ENCODE measurements at places on chromosomes 6 and 20.

GRCh38 chr6:84808491-84809061 is 44.2 kb upstream of the TBX18 start:
- H3K27me3 ChIP-seq = no peaks in the 10 kb centered on the region
- H3K27ac ChIP-seq = no peak overlapping the region
- H3K4me3 ChIP-seq = no peak overlapping the region
- no peaks in the 10 kb centered on the region for H3K36me3 ChIP-seq
- no peak for DNase-seq
- peaks cover 7% of the 10 kb centered on the region for H3K4me1 ChIP-seq

GRCh38 chr6:47648031-47648430 is 50.3 kb upstream of the ADGRF4 start:
- H3K4me3 ChIP-seq = no peak overlapping the region
- no peak for DNase-seq
- no peaks in the 10 kb centered on the region for H3K27me3 ChIP-seq
- peaks cover 10% of the 10 kb centered on the region for H3K4me1 ChIP-seq

- no peak overlapping the region for H3K4me3 ChIP-seq
- H3K4me1 ChIP-seq = no peaks in the 10 kb centered on the region
- peaks cover 2% of the 10 kb centered on the region for H3K27me3 ChIP-seq
- H3K27ac ChIP-seq = no peak overlapping the region
Observed at GRCh38 chr20:46546936-46547335, 3.5 kb downstream of the OCSTAMP start.

- no peak overlapping the region for H3K27ac ChIP-seq
- no peaks in the 10 kb centered on the region for H3K27me3 ChIP-seq
- H3K36me3 ChIP-seq = no peaks in the 10 kb centered on the region
- H3K4me3 ChIP-seq = no peak overlapping the region
- no peak for DNase-seq
Observed at GRCh38 chr6:165268987-165269386, 40.4 kb downstream of the C6orf118 start.

GRCh38 chr6:53326372-53327016 is 22.3 kb downstream of the ELOVL5 start:
- peaks cover 29% of the 10 kb centered on the region for H3K4me1 ChIP-seq
- peak; percentile 100 for DNase-seq
- H3K4me3 ChIP-seq = no peak overlapping the region
- H3K27me3 ChIP-seq = no peaks in the 10 kb centered on the region
- H3K27ac ChIP-seq = peak overlapping the region; percentile 83

- no peak for DNase-seq
- H3K27ac ChIP-seq = no peak overlapping the region
- no peak overlapping the region for H3K4me3 ChIP-seq
Observed at GRCh38 chr6:138569554-138569953, 70.3 kb upstream of the NHSL1 start.

- H3K4me1 ChIP-seq = peaks cover 11% of the 10 kb centered on the region
- DNase-seq = no peak
- H3K27ac ChIP-seq = no peak overlapping the region
- H3K36me3 ChIP-seq = no peaks in the 10 kb centered on the region
- no peak overlapping the region for H3K4me3 ChIP-seq
Observed at GRCh38 chr6:3887150-3887700, 38.1 kb downstream of the FAM50B start.

- H3K4me1 ChIP-seq = peaks cover 7% of the 10 kb centered on the region
- H3K27me3 ChIP-seq = no peaks in the 10 kb centered on the region
- H3K36me3 ChIP-seq = no peaks in the 10 kb centered on the region
- H3K27ac ChIP-seq = peak within 1 kb of the TSS; percentile 99
- DNase-seq = peak; percentile 71
- peak within 1 kb of the TSS; percentile 95 for H3K4me3 ChIP-seq
Observed at GRCh38 chr6:5260661-5261544, at the start of the genes FARS2 and LYRM4. Gene FARS2 (plus strand): TSS chr6:5261513. Gene LYRM4 (minus strand): TSS chr6:5260950. CDS start chr6:5260733, 217 bp downstream.

DNA sequence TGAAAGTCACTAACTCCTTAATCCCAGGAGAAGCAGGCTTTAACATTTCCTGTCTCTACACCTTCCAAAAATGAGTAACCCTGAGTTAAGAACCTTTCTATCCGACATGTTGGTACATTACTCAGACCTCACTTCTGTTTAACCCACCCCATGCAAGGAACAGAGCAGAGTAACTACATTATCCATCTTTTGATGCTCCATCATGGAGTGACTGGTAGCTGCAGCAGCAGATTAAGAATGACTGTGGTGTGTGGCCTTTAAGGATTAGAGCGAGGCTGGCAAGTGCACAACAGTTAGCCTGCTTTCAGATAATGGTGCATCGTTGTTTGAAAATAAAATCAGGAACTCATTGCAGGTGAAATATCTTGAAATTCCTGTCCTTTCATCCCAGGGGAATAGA is 2.0 kb downstream of the TRAF3IP2 start:
- peaks cover 38% of the 10 kb centered on the region for H3K4me1 ChIP-seq
- H3K36me3 ChIP-seq = no peaks in the 10 kb centered on the region
- H3K27me3 ChIP-seq = no peaks in the 10 kb centered on the region

GRCh38 chr20:44752099-44752931 is 6.7 kb downstream of the KCNK15 start:
- H3K4me3 ChIP-seq = no peak overlapping the region
- peaks cover 3% of the 10 kb centered on the region for H3K4me1 ChIP-seq
- H3K27ac ChIP-seq = no peak overlapping the region
- H3K27me3 ChIP-seq = peaks cover 19% of the 10 kb centered on the region
- no peaks in the 10 kb centered on the region for H3K36me3 ChIP-seq
